Stimulated activated CD4-positive, alpha-beta T cell treated with anti-CD3 and anti-CD28 coated beads, TNF-alpha, amount 100 ng/mL, for 1 hour (primary cell): ENCODE measurements at places on chromosomes 3 and 15.

GRCh38 chr15:85752491-85752961 lies 42.2 kb downstream of the KLHL25 start:
- DNase-seq: no peak

GRCh38 chr3:11556851-11557644 lies 86.7 kb downstream of the VGLL4 start:
- DNase-seq: no peak

DNA sequence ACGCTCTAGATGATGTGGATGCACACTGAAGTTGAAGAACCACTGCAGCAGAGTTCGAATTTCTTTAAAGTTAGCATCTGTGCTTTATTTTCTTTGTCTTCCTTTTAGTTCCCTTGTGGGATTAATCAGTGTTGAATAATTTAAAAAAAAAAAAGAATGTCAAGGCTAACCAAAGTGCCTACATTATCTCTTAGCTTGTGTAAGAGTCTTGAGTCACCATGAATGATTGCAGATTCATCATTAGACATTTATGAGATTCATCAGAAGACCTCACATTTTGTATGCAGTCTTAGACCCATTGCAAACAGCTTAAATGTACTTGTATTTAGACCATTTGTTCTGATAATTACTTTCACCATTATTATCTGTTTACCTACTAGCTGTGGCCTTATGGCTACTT lies 182.2 kb downstream of the FNDC3B start:
- no peak for DNase-seq

DNA sequence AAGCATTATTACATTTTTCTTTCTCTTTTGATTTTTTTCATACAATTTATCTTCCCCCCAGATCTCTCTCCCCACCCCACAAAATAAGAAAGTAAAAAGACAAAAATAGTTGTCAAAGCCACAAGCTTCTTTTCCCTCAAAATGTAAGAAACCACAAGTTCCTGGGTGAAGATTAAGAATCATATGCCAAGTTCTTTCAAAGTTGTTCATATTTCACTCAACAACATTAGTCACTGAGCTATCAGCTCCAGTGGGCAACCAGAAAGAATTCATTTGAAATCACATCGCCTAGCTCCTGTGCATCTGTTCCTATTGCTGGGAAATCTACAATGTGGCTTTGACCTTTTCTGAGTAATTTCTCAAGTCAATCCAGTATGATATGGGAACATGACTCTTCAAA lies 681.6 kb upstream of the ARPP21 start:
- no peak for DNase-seq

DNA sequence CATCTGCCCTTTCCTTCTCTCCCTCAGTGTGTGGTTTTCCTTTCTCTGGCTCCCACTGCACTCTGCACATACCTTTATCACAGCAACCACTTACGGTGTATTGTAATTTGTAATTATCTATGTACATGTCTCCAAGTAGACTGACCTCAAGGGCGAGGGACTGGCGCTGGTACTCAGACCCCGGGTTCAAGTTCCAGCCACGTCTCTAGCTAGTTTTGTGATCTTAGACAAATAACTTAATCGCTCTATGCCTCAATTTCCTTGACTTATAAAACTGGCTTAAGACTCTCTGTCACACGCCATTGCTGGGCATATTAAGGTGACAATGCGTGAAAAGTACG lies 607 bp upstream of the SENP2 start:
- no peak for DNase-seq

GRCh38 chr3:114450008-114450596 lies 156.3 kb downstream of the TIGIT start:
- DNase-seq: no peak

DNA sequence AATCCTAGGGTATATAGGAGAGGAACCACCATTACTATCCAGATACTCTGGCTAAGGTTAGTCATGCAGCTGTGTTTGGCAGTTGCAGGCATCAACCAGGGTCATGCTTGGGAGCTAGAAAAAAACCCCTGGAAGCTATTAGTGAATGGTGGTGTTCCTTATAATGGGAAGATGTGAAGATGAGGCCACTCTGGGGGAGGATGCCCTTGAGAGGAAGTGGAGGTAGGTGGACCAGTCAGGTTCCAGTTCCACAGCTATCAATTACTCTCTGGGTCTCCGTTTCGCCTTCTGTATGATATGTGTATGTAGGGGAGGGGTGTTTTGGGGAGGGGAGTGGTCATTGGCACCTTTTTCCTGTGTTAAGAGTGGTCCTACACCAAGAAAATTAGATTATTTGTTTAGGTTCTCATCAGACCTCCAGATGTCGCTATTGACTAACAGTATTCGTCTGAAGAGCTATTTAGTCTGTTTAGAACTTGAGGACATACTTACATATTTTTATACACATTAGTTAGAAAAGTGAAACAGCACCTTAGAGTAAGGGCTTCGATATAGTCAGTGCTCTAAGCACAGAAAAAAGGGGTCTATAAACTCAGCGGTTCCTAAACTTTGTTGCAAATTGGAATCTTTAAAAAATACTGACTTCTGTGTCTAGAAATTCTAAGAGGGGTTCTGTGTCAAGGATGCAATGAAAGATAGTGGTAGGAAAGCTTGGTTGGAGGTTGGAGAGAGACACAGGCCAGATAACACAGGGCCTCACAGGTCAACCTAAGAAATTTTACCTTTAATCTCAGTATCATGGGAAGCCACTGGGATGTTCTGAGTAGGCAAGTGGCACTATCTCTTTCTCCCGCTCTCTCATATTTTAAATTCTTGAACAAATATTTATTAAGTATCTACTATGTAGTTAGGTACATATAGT lies 9.1 kb upstream of the HPS3 start:
- DNase-seq: no peak
